ENCODE measurements at places on chromosomes 2 and 18. TPM values are rescaled to one million over a fixed set of nuclear protein-coding genes. Genes with fewer than 3 reads are reported as not detected.

FBXO11 gene
- 81.0 TPM for total RNA-seq

MOGAT1 gene
- total RNA-seq, result not detected

ZNF521 gene
- total RNA-seq, result 0.07 TPM

METTL4 gene
- total RNA-seq, result 10.3 TPM

TNS1 gene
- total RNA-seq, result 0.50 TPM

THOC1 gene
- total RNA-seq, result 42.6 TPM

BOLL gene
- total RNA-seq, result not detected

MFSD6 gene
- 55.0 TPM for total RNA-seq

PLEK gene
- total RNA-seq, result not detected

REG1B gene
- total RNA-seq, result not detected

FSHR gene
- total RNA-seq, result not detected

G6PC2 gene
- total RNA-seq, result not detected

GALNT13 gene
- 1.0 TPM for total RNA-seq

FIGN gene
- 1.6 TPM for total RNA-seq

CPLX4 gene
- not detected for total RNA-seq

FBXO48 gene
- total RNA-seq, result 0.68 TPM

MARCO gene
- total RNA-seq, result 0.07 TPM
